A549 treated with DMSO at 1 μM for 4 hours (cell line): ENCODE measurements at places on chromosomes 11 and 22. TPM values are rescaled to one million over a fixed set of nuclear protein-coding genes. Genes with fewer than 3 reads are reported as not detected.

TENM4 gene
- total RNA-seq = 0.01 to 0.19 TPM (median 0.09 TPM) in 5 replicates

KCNK4 gene
- total RNA-seq = 0.06 to 0.07 TPM in 2 of 5 replicates, not detected in the others

CLTCL1 gene
- total RNA-seq = 4.6 to 6.0 TPM (median 5.4 TPM) in 5 replicates

CST6 gene
- total RNA-seq = not detected in 5 replicates

GRIA4 gene
- total RNA-seq = 0.03 TPM in 1 of 5 replicates, not detected in the others

TBX10 gene
- total RNA-seq = not detected in 5 replicates

PGM2L1 gene
- total RNA-seq = 8.8 to 18.2 TPM (median 13.8 TPM) in 5 replicates

PGA4 gene
- not detected in 5 replicates for total RNA-seq

NDUFS8 gene
- 307 to 381 TPM (median 350 TPM) in 5 replicates for total RNA-seq

CARD18 gene
- not detected in 5 replicates for total RNA-seq

C22orf42 gene
- not detected in 5 replicates for total RNA-seq

OR4D5 gene
- total RNA-seq = not detected in 5 replicates
